Central memory CD8-positive, alpha-beta T cell (primary cell): ENCODE measurements at places on chromosomes 3 and 15.

DNA sequence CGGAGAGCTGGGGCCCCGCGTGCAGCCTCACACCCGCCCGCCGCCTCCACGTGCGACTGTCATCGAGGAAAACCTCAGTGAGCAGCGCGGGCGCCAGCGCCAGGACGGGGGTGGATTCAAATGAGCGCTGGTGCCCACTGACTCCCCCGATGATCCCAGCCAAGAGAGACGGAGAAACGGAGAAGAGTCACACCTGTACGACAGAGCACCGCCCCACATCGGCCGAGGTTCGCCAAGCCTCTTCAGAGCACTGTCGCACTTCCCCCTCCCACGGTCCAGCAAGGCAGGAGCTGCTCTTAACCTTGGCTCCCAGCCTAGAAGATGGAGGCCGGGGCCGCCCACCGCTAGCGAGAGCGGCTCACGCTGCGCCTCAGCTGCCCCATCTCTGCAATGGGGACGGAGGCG lies 130.9 kb upstream of the IQSEC1 start:
- DNase-seq: no peak

DNA sequence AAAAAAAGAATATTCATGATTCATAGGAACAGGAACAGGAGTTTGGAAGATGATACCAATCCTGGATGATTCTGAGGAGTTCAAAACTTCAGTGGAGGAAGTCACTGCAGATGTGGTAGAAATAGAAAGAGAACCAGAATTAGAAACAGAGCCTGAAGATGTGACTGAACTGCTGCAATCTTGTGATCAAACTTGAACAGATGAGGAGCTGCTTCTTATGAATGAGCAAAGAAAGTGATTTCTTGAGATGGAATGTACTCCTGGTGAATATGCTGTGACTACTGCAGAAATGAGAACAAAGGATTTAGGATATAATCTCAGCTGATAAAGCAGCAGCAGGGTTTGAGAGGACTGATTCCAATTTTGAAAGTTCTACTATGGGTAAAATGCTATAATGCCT lies 72.7 kb downstream of the GSK3B start:
- no peak for DNase-seq

GRCh38 chr15:98610991-98611390 lies 37.3 kb upstream of the IGF1R start:
- DNase-seq: no peak

GRCh38 chr3:58164906-58165821 lies 45.6 kb downstream of the DNASE1L3 start:
- no peak for DNase-seq

- DNase-seq: no peak
These were observed 5.9 kb upstream of the TBC1D21 start for GRCh38 chr15:73867426-73867825.

GRCh38 chr15:48967336-48967735 lies 3.6 kb upstream of the SHC4 start:
- DNase-seq: no peak

GRCh38 chr3:171809611-171809860 lies 747 bp downstream of the PLD1 start:
- DNase-seq: no peak

- no peak for DNase-seq
These were observed 297.2 kb downstream of the ARPP21 start for GRCh38 chr3:35936571-35936970.

DNA sequence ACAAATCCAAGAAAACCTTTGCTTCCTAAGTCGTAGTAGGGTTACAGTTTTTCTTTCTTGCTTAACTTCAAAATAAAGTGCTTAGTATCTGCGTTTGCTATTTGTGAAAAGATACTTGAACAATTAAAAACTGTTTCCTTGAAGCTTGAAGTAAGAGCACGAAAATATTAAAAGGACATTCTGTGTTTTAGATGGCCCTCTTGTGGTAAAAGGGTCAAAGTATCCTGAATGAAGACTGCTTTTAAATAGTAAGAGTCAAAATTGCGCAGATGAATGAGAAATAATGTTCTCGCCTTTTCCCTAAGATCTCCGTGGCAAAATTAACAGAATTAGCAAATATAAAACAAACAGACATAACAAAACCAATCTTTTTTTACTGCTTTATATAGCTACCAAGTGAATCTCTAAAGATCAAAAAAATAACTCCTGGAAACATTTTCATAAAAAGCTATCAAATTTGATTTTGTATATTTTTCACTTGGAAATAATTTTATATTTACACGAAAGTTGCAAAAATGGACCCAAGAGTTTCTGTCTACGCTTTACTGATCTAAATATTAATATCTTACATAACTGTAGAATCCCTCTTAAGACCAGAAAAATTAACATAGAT lies 175.4 kb downstream of the MBNL1 start:
- DNase-seq: no peak

GRCh38 chr15:62244762-62245161 lies 79.7 kb upstream of the C2CD4B start:
- no peak for DNase-seq

DNA sequence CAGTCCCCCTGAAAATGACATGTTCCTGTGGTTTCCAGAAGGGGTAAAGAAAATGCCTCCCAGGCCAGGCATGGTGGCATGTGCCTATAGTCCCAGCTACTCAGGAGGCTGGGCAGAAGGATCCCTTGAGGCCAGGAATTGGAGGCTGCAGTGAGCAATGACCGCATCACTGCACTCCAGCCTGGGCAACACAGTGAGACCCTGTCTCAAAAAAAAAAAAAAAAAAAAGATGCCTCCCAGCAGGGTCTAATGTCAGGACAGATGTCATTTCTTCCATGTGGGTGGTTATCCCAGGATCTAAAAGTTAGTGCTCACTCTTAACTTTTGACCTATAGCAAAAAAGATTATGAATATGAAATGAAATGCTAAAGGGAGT lies 13.4 kb downstream of the LCMT2 start:
- no peak for DNase-seq
